Left lung (tissue), 14 donors: ENCODE measurements at places on chromosomes 12 and 14.

- DNase-seq = peak; percentile 34
Measured at GRCh38 chr14:32710731-32711680, 227.7 kb upstream of the NPAS3 start.

DNA sequence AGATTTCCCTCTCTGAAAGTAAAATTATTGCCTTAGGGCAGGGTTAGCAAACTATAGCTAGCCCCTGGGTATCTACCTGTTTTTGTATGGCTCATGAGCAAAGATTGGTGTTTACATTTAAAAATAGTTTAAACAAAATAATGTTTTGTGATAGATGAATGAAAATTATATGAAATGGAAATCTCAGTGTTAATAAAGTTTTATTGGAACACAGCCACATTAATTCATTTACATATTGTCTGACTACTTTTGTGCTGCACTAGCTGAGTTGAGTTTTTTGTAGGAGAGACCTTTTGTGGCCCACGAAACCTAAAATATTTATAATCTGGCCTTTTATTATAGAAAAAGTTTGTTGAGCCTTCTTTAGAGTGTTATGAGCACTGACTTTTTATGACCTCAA, 48.5 kb downstream of the ADIPOR2 start:
- no peak for DNase-seq

- DNase-seq = no peak
Measured at GRCh38 chr12:65318186-65318685, 39.8 kb downstream of the MSRB3 start.

DNA sequence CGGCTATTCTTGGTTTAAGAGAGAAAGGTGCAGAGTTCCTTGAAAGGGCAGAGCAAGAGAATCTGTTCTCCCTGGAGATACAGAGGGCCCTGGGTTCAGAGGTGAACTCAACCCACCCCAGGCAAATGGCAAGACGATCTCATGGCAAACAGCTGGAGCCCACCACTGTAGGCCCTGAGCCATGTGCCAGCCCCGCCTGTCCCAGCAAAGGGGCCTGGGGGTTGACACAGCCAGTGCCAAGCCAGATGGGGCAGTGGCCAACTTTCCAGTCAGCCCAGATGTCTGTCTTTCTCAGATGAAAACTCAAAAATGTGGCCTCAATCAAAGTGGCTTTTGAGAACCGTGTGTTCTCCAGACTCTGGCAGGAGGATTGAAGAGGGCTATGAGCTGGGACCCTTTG, 51.8 kb downstream of the ISCA2 start:
- no peak for DNase-seq

DNA sequence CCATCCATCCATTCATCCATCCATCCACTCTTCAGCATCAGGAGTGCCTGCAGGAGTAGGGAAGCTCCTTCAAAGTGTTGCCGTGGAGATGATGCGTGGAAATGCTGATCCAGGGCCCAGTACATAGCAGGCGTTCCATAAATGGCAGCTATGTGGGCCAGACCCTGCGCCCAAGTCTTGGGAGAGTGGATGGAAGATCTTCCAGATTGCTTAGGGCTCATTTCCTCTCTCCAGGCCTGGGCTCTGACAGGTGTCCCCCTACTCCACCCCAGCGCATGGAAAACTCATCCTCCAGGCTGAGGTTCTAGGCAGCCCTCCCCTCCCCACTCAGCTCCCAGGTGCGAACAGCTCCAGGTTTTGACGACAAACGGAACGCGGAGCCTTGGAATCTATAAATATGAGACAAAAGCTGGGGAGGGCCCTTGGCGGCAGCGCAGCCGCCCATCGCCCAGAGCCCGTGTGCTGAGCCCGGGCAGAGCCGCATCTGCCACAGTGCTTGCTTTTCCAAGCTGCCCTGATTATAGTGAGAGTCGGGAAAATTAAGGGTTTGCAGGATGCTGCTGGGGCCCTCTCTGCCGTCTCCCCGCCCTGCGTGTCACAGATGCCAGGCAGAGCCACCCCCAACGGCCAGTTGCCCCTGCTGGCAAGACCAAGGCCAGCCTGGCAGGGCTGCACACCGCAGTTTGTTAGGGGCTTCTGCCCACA, 1.6 kb downstream of the BEGAIN start:
- no peak for DNase-seq

GRCh38 chr14:97116546-97116945, 319.4 kb downstream of the VRK1 start:
- DNase-seq = no peak

- no peak for DNase-seq
Measured at GRCh38 chr14:102517392-102518062, 8.0 kb upstream of the ANKRD9 start.
